ENCODE measurements at places on chromosomes 4 and X.

DNA sequence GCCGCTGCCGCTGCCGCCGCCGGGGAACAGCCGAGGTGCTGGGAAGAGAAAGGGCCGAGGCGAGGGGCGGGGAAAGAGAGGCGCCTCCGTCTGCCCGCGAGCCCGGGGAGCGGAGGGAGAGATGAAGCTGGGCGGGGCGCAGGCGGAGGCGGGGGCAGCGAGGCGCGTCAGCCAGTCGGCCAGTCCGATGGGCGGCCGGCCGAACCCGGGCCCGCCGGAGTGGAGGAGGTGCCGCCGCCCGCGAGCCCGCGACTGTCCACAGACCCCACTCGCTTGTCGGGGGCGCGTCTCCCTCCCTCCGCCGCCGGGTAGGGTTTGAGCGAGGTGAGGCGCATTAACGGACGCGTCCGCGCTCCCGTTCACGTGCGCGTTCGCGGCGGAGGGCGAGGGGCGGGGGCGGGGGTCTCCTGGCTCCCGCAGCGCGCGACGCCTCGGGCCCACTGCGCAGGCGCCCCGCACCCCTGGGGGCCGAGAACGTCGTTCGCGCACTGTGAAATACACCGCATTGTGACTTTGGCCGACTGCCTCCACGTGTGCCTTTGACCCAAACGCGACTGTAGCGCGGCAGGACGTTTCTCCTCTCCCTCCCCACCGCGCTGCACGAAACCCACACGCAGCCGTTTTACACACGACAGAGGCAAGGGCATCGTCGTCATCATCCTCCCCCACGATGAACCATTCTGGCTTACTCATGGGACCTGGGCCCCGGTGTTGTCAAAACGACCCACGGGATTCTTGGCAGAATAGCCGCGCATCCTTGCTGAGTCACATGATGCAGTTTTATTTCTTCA lies at the start of gene NUDT11:
NUDT11 (minus strand) TSS at position 92 of the 791 bp plus-strand sequence. CDS start 148 bp downstream, outside the sequence.
- peaks cover 33% of the 10 kb centered on the region for H3K27me3 ChIP-seq
- no peaks in the 10 kb centered on the region for H3K36me3 ChIP-seq
- H3K4me1 ChIP-seq, result peaks cover 18% of the 10 kb centered on the region
- H3K27ac ChIP-seq, result no peak within 1 kb of the TSS

GRCh38 chr4:122997463-122998101 lies 75.2 kb upstream of the NUDT6 start:
- H3K27me3 ChIP-seq, result no peaks in the 10 kb centered on the region
- H3K4me3 ChIP-seq, result no peak overlapping the region
- DNase-seq, result no peak
- H3K4me1 ChIP-seq, result peaks cover 7% of the 10 kb centered on the region
- peaks cover 18% of the 10 kb centered on the region for H3K36me3 ChIP-seq
- H3K27ac ChIP-seq, result no peak overlapping the region

- no peaks in the 10 kb centered on the region for H3K36me3 ChIP-seq
- no peaks in the 10 kb centered on the region for H3K27me3 ChIP-seq
- DNase-seq, result no peak
- H3K4me1 ChIP-seq, result no peaks in the 10 kb centered on the region
- H3K27ac ChIP-seq, result no peak overlapping the region
Observed at GRCh38 chr4:74659576-74660411, 134.5 kb downstream of the BTC start.

- no peak overlapping the region for H3K27ac ChIP-seq
- no peak for DNase-seq
- no peak overlapping the region for H3K4me3 ChIP-seq
- H3K27me3 ChIP-seq, result no peaks in the 10 kb centered on the region
- H3K4me1 ChIP-seq, result no peaks in the 10 kb centered on the region
Observed at GRCh38 chrX:3154386-3154975, 113.2 kb downstream of the ARSF start.

GRCh38 chr4:133484287-133484686 lies 335.2 kb downstream of the PCDH10 start:
- no peaks in the 10 kb centered on the region for H3K36me3 ChIP-seq
- H3K27ac ChIP-seq, result no peak overlapping the region
- no peak for DNase-seq
- no peak overlapping the region for H3K4me3 ChIP-seq

DNA sequence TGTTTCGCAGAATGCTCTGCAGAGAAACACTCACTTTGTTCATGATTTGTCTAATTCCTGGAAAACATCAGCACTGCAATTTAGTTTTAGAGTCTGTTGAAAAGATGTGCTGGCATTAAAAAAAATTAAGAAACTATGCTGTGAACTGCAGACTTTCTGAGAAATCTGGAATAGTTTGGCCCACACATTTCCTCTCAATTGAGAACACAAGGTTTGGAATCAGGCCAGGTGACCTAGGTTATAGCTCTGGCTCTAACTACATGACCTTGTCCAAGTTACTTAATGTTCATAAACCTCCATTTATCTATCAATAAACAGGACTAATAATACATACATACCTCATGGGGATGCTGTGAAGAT lies 61.4 kb upstream of the ENPEP start:
- no peaks in the 10 kb centered on the region for H3K27me3 ChIP-seq
- H3K27ac ChIP-seq, result no peak overlapping the region
- no peak for DNase-seq
- no peaks in the 10 kb centered on the region for H3K4me1 ChIP-seq
- H3K36me3 ChIP-seq, result no peaks in the 10 kb centered on the region

- no peaks in the 10 kb centered on the region for H3K27me3 ChIP-seq
- H3K4me3 ChIP-seq, result no peak overlapping the region
- H3K36me3 ChIP-seq, result peaks cover 6% of the 10 kb centered on the region
Observed at GRCh38 chrX:70476934-70477733, 32.5 kb downstream of the DLG3 start.

DNA sequence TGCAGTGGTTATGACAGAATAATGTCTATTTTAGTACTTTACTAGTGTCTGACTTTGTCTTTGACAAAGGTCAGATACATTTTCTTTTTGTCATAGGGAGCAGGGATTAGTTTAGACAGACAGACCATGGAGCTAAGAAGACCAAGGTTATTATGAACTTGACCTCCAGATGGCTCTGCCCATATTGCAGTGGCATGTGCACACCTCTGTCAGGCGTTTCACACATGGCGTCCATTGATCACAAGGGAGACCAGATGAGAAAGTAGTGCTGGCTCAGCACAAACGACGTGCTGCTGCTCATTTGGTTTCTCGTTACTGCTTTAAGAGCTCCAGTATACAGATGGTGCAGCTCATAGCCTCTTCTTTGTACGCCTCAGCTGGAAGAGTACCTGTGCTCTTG lies 56.3 kb upstream of the HPSE start:
- no peak for DNase-seq
- H3K27me3 ChIP-seq, result peaks cover 13% of the 10 kb centered on the region

DNA sequence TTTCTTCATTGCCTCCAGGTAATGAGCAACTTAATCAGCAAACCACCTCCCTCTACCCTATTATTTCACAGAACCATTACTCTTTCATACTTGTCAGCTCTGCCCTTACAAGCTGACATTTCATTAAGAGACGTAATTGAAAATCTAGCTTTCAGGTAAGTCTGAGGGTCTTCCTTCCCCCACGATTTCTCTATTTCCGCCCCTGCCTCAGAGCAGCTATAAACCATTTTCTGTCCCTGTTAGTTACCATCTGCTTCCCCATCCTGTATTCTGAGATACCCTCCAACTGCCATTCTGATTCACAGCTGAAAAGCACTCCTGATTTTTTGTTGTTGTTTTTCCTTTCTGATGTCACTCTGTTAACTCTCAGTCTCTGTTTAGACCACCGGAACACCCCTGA lies 37.1 kb downstream of the SH3RF1 start:
- H3K27ac ChIP-seq, result no peak overlapping the region
- no peaks in the 10 kb centered on the region for H3K36me3 ChIP-seq
- no peak overlapping the region for H3K4me3 ChIP-seq
- H3K4me1 ChIP-seq, result no peaks in the 10 kb centered on the region

GRCh38 chr4:184453365-184454160 lies 20.8 kb downstream of the IRF2 start:
- DNase-seq, result peak; percentile 56

GRCh38 chr4:32128549-32128948 lies 1408.4 kb downstream of the PCDH7 start:
- H3K4me3 ChIP-seq, result no peak overlapping the region
- no peak overlapping the region for H3K27ac ChIP-seq
- no peaks in the 10 kb centered on the region for H3K36me3 ChIP-seq
- H3K4me1 ChIP-seq, result no peaks in the 10 kb centered on the region
- no peak for DNase-seq

GRCh38 chr4:34972189-34972588 lies 1272.1 kb downstream of the ARAP2 start:
- H3K27me3 ChIP-seq, result no peaks in the 10 kb centered on the region
- no peak overlapping the region for H3K27ac ChIP-seq
- no peaks in the 10 kb centered on the region for H3K4me1 ChIP-seq
- H3K4me3 ChIP-seq, result no peak overlapping the region
- DNase-seq, result no peak
- H3K36me3 ChIP-seq, result no peaks in the 10 kb centered on the region

DNA sequence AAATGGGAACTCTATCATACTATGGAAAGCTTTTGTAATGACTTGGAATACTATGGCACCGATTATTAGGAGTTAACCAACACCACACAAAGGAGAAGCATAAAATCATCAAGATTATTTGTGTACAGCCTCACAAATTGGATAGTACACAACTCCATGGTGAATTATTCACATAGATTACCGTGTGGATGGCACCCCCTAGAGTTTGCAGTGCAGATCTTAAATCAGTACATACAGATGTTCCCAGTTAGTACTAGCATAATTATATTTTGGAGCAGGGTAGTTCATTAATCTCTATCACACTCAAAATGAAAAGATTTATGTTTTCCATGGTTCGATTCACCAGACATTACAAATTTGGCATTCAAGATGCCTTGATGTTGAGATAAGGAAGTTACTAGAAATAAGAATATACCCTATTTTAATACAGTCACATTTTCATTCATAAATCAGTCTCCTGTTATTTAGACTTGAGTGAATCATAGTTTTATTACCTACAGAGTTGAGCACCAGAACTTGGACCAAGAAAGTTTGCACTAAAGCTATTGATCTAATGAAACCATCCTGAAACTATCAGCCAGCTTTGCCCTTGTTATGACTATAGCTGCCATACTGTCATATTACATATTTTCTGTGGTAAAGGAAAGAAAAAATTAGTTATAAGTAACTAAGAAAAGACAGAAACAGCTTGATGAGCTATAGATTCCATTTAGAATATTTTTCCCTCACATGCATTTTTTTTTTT lies 531.8 kb downstream of the GLUD2 start:
- no peaks in the 10 kb centered on the region for H3K4me1 ChIP-seq
- no peaks in the 10 kb centered on the region for H3K27me3 ChIP-seq
- H3K4me3 ChIP-seq, result no peak overlapping the region
- H3K27ac ChIP-seq, result no peak overlapping the region

- DNase-seq, result no peak
- H3K27me3 ChIP-seq, result peaks cover 53% of the 10 kb centered on the region
- H3K4me3 ChIP-seq, result no peak overlapping the region
- no peaks in the 10 kb centered on the region for H3K36me3 ChIP-seq
- H3K27ac ChIP-seq, result no peak overlapping the region
- H3K4me1 ChIP-seq, result peaks cover 17% of the 10 kb centered on the region
Observed at GRCh38 chr4:11426003-11426402, 2.7 kb downstream of the HS3ST1 start.

DNA sequence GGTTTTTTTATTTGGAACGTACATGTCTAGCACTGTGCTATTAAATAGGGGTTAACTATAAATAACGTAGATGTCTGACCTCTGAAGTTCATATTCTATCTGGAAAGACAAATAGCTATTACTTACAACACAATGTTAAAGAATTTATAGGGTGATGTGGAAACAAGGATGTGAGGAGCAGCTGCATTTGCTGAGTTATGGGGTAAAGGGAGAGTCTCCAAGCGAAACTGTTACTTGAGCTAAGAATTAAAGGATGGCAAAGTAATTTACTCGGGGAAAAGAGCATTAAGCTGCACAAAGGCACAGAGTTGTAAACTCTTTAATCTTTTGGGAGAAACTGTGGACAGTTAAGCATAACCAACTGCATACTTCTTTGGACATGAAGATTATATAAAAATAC lies 117.7 kb downstream of the FSTL5 start:
- H3K4me3 ChIP-seq, result no peak overlapping the region
- no peaks in the 10 kb centered on the region for H3K4me1 ChIP-seq
- no peaks in the 10 kb centered on the region for H3K27me3 ChIP-seq
- no peak overlapping the region for H3K27ac ChIP-seq
- H3K36me3 ChIP-seq, result no peaks in the 10 kb centered on the region
- DNase-seq, result no peak

DNA sequence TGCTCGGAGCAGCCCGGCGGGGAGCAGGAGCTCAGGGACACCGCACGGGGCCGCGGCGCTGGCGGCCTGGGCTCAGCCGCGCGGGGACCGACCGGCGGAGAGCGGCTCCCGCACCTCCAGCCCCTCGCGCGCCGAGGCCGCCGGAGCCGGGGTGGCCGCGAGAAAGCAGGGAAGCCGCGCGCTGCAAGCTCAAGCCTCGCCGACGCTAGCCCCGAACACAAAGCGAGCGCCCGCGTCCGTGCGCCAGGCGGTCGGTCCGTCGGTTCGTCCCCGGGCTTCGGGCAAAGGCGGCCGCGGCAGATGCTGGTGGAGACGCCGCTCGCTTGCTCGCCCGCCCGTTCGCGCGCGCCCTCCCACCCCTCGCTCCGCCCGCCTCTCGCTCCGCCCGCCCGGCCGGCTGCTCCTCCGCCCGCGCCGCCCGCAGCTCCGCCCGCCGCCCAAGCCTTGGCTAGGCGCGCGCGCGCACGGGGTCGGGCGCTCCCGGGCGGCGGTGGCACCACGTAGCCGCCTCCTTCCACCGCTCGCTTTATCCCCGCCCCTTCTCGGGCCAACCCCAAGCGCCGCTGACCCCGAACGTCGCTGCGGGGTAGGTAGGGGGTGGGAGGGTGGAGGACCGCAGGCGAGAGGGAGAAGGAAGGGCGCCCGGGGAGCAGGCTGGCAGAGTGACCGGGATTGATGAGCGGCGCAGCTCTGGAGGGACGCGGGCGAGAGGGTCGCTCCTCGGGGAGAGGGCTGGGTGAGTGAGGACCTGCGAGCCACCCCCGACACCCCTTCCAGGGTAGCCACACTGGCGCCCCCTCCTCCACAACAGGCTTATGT lies at the start of gene TSPAN5:
TSPAN5 (minus strand) TSS at position 325 of the 819 bp plus-strand sequence.
- peaks cover 5% of the 10 kb centered on the region for H3K27me3 ChIP-seq
- H3K36me3 ChIP-seq, result peaks cover 11% of the 10 kb centered on the region
- H3K4me3 ChIP-seq, result peak within 1 kb of the TSS; percentile 90
- H3K4me1 ChIP-seq, result peaks cover 80% of the 10 kb centered on the region
- peak; percentile 85 for DNase-seq

Data from activated naive CD4-positive, alpha-beta T cell treated with anti-CD3 and anti-CD28 coated beads, Interleukin-2, amount 10 ng/mL, durations not matched to agents 7 days and 5 days (primary cell).